ENCODE measurements at places on chromosomes 11 and 22.

- DNase-seq = no peak
Measured at GRCh38 chr22:20650294-20651207, 123.4 kb upstream of the SERPIND1 start.

- no peak for DNase-seq
Measured at GRCh38 chr11:70854901-70855556, 397.3 kb downstream of the SHANK2 start.

DNA sequence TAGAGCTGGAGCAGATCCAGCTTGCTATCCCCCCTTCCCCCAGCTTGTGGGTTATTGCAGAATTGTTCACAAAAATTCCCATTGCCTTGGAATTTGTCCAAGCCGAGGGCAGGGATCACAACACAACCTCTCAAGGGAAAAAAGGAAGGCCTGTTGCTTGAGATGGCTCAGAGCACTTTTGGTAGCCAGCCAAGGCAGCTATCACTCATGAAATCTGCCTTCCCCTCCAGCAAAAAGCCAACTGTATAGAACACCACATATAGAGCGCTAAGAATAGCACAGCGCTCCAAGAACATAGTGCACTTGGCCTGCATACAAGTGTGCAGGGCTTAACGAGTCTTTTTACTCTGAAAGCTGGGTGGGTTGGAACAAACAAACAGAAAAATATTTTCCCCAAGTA lies 46.2 kb downstream of the FAM83F start:
- peak; percentile 43 for DNase-seq

DNA sequence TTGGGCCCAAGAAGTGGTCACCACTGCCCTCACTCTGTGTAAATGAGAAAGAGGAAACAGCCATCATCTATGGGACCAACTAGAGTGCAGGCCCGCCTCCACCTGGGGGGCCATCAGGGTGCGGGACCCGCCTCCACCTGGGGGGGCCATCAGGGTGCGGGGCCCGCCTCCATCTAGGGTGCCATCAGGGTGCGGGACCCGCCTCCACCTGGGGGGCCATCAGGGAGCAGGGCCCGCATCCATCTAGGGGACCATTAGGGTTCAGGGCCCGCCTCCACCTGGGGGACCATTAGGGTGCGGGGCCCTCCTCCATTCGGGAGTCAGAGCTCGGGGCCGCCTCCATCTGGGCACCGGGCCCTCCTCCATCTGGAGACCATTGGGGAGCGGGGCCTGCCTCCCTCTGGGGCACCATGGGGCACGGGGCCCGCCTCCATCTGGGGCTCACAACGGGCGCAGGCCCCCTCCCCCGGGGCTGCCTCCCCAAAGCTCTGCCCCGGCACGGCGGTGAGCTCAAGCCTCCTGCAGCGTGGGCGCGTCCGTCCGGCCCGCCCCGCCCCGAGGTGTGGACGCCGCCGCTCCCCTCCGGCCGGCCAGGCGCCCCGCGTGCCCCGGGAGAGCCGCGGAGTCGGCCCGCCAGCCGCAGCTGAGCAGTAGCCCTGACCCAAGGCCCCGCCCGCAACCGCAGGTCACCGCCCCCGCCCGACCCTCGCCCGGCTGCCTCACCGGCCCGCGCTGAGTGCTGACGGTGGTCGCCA lies 512 bp downstream of the TOLLIP start:
- DNase-seq = no peak

- no peak for DNase-seq
Measured at GRCh38 chr11:113538451-113539412, 63.5 kb upstream of the DRD2 start.

- peak; percentile 31 for DNase-seq
Measured at GRCh38 chr22:23315341-23315917, 135.1 kb downstream of the BCR start.

Data from gastrocnemius medialis (tissue), 4 donors.